ENCODE measurements at places on chromosomes 2 and 18.

- no peak for DNase-seq
These were observed 31.7 kb upstream of the KCTD1 start for GRCh38 chr18:26579941-26580618.

GRCh38 chr18:5490753-5491480, 52.9 kb downstream of the EPB41L3 start:
- no peak for DNase-seq

GRCh38 chr2:112879491-112880041, 31.4 kb upstream of the IL37 start:
- no peak for DNase-seq

DNA sequence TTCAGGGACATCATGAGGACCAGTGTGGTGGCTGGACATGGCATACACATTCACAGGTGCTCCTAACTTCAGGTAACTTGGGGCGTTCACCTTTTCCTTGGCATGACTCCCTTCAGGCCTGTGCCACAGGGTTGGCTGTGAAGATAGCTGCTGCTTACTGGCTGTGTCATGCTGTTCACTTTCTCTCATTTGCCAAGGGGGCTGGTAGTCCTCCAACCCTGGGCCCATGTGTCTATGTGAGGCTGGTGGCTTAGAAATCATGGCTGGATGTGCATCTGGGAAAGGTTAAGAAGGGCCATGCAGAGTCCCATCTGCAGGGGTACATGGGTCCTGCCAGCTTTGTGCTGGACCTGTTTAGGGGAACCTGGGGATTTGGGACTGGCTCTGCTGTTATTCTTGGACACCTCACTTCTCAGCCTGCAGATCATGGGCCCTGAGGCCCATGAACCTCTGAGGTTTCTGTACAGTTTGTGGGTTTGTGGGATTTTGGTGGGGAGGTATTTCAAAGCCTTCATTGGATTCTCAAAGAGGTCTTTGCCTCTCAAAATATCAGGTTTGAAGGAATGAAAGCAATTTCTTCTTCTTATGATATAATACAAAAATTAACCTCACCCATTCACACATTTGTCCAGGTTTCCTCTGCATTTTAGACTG, 62.9 kb downstream of the FHOD3 start:
- DNase-seq, result no peak

DNA sequence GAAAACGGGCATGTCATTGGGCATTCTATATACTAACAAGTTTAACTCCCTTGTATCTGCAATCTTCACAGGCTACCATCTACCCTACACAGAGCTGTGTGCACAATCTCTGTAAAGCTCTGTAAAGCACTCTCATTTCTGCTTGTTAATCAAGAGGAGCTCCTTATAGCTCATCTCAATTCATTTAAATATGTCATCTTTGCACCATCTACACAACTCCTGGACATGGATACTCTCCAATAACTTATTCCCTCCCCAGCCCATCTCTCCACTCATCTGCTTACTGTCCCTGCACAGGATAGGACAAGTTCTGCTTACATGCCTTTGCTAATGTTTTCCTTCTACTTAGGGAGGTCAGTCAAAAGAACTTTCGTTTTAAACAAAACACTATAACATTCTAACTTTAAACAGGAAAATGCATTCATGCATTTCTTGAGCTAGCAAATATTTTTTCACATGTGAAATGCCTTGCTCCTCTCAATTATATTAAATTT, 61.4 kb downstream of the DPP4 start:
- DNase-seq, result no peak

DNA sequence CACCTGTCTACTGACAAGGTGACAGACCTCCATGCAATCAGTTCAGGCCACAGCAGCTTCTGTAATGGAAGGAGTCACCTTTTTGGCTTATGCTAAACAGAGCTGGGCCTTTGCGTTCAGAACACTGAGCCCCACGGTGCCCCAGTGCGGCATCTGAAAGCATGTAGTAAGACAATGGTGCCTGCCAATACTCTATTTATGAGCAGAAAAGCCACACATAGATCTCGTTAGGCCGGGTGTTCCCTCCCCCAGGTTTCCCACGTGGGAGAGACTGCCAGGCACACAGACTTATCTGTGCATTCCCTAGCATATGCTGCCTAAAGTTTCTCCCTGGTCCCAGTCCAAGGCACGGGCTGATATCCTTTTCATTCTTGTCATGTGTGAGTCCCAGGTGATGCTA, 150.9 kb downstream of the ACTR3 start:
- no peak for DNase-seq

DNA sequence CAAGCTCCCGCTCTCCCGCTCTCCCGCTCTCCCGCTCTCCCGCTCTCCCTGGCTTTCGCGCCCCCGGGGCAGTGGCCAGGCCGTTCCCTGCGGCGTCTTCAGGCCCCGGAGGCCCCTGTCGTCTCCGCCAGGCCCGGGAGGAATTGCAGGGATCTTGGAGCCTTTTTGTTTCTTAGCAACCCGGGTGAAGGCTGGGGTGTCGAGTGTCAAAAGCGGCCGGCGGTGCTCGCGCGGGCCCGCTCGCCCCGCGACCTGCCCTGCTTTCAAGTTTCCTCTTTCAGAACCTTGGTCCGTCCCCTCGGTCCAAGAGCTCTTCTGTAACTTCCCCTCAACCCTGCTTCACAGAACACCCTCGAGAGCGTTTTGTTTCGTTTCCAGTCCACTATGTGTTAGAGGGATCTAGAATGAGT, 1.4 kb downstream of the RNF138 start:
- DNase-seq, result no peak

GRCh38 chr2:32863803-32864202, 83.0 kb upstream of the LTBP1 start:
- no peak for DNase-seq

DNA sequence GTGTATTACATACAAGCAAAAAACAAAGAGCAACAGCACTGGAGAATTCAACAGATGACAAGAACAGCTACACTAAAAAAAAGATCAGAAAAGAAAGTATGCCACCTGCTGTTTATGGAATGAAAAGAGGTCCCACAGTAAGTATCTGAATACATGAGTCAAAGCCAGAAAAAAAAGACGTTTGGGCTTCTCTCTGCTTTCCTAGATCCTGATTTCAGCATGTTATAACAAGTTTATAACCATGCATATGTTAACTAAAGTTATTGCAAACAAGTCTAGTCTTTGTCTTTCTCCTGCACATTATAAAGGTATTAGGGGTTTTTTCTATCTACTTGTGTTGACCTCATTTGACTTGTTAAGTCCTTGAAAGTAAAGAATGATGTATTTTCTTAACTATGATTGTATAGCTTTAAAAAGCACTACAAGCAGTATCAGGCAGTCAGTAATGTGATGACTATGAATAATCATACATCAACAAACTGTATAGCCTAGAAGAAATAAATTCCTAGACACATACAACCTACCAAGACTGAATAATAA, 108.5 kb upstream of the COL5A2 start:
- peak; percentile 28 for DNase-seq

DNA sequence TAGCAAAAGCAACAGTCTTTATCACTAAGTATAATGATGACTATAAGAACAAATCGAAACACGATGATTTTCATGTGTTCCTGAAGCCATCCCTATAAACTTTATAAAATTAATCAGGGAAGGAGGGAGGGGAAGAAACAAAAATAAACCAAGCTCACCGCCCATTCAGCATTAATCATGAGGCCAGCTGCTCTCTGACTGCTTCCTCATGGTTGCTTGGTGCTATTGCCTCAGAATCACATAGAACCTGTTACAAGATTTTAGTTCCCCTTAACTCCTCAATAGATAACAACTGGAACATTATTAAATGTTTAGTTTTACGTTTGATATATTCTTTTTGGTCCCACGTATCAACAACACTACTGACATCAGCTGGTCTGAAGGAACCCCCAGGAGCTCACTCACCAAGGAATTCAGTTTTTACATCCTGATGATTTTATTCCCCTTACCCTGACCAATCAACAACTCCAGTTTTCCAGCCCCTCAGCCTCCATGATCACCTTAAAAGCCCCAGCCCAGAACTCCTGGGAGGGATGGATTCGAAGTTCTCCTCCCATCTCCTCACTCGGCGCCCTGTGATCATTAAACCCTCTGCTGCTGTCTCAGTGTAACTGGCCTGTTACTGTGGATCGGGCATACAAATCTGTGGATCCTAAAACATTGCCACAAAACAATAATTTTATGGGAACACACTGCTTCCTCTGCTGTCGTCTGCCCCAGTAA, 10.6 kb upstream of the HNRNPLL start:
- DNase-seq, result peak; percentile 45

DNA sequence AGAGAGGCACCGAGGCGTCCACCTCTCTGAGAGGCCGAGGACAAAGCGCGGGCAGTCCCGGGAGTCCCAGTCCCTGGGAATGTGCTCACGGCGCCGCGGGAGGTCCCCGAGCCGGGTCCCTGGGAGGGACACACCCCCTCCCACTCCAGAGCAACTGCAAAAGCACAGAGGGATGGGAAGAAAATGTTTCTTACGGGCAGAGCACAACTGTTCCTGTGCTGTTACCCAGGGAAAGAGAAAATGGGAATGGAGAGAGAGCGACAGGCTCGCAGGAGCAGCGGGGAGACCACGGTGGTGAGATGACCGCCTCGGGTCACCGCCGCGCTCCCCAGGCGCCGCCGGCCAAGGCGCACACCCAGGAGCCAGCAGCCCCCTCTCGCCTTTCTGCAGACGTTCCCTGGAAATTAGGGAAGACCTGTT, 1.2 kb upstream of the BCL11A start:
- DNase-seq, result peak; percentile 48

DNA sequence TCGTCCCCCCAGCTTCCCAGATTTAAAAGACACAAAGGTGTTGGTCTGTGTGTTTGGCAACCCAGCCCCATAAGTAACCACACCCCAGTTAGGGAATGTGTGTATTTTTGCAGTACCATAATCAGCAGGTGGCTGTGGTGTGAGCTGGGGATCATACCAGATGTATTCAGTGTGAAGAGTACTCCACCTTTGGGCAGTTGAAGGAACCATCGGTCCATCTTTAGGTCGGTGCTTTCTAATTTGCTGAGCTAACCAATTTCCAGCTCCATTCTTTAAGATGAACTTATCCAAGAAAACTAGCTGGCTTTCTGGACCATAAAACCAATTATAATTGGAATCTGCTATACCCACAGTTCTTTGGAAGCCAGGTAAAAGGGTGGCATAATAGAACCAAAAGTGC, 3.2 kb downstream of the DSEL start:
- DNase-seq, result no peak

All from hematopoietic multipotent progenitor cell treated with erythropoietin and hydrocortisone succinate and interleukin-3 and kit ligand, for 8 days (in vitro differentiated cells).